ENCODE measurements at places on chromosomes 7 and 10. TPM values are rescaled to one million over a fixed set of nuclear protein-coding genes. Genes with fewer than 3 reads are reported as not detected.

The FKBP6 gene
- not detected for total RNA-seq

GRCh38 chr7:119596651-119597050 lies 676.3 kb upstream of the KCND2 start:
- no peak for DNase-seq

- peak; percentile 44 for DNase-seq
These were observed 84.3 kb downstream of the CD36 start for GRCh38 chr7:80722616-80723195.

DNA sequence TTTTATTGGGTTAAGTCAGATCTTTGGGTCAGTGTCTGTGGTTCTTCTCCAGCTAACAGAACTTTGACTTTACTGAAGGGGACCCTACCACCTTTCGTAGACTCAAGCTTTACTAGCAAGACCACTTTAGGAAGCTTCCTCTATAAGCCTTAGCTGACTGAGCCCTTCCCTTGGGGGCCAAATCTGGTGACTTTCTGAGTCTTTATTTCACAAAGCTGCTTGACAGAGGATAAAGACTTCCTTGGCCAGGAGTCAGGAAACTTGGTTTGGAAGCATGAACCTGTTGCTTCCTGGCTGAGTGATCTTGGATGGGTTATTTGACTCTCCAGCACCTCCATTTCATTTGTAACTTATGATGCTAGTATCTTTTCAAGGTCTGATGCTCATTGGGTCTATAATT lies 466.7 kb downstream of the TYW1 start:
- no peak for DNase-seq

GRCh38 chr10:88273567-88273966 lies 309.6 kb downstream of the RNLS start:
- no peak for DNase-seq

Data from ureter (tissue), 1 donor.